ENCODE measurements at places on chromosomes 7 and 10.

DNA sequence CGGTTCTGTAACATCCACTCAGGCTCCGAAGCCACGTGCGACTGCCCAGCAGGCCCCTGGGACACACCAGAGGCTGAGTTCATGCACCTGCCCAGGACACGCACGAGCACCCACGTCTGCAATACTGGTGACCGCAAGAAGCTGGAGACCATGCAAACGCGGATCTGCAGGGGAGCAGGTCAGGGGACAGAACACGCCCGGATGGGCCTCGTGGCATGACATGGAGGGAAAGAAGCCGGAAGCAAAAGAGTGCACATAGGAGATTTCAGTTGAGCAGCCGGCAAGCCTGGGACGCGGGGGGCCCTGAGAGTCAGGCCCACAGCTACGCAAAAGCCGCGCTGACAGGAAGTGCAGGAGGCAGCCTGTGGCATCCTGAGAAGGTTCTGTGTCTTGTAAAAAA is 73.7 kb downstream of the FOXL3 start:
- no peak for DNase-seq

- DNase-seq: no peak
Observed at GRCh38 chr7:54782829-54783228, 23.8 kb upstream of the SEC61G start.

DNA sequence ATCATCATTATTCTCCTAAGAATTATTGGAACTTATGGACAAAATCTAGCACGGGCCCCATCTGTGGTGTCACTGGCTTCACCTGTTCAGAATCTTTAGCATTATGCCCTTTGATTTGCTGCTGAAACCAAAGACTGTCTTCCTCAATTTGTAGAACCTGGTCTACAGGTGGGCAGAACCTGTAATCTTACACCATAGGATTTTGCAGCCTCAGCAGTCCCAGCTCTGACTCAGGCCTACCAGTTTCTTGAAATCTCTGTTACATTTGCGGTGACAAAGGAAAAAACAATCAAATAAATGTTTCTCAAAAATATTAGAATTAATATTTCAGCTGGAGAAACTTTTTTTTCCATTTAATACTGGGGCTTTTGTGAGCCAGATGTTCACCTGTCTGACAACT is 86.1 kb downstream of the EPDR1 start:
- DNase-seq: no peak

GRCh38 chr7:96320442-96320841 is 1.5 kb downstream of the SLC25A13 start:
- no peak for DNase-seq

- DNase-seq: no peak
Observed at GRCh38 chr7:1245524-1246050, 12.9 kb downstream of the UNCX start.

- no peak for DNase-seq
Observed at GRCh38 chr10:72285972-72286521, 12.3 kb downstream of the DDIT4 start.

DNA sequence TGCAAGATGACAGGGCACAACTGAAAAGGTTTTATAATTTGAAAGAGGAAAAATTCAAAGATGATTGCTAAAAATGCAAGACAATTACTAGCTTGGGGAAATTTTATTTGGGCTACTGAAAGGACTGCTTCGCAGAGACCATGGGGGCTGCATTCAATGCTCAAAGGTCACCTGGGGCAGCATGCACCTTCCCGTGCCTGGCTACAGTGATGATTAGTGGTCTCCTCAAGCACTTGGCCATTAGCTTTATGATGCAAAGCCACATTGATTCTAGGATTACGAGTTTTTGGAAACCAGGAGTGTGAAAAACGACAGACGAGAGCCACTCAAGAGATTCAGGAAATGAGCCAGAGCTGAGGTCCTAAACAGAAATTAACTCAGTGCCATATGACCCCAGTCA is 764.6 kb downstream of the PHTF2 start:
- no peak for DNase-seq

- DNase-seq: no peak
Observed at GRCh38 chr7:107700570-107700969, 39.9 kb downstream of the SLC26A4 start.

GRCh38 chr10:63917363-63917762 is 396.2 kb downstream of the REEP3 start:
- DNase-seq: no peak

DNA sequence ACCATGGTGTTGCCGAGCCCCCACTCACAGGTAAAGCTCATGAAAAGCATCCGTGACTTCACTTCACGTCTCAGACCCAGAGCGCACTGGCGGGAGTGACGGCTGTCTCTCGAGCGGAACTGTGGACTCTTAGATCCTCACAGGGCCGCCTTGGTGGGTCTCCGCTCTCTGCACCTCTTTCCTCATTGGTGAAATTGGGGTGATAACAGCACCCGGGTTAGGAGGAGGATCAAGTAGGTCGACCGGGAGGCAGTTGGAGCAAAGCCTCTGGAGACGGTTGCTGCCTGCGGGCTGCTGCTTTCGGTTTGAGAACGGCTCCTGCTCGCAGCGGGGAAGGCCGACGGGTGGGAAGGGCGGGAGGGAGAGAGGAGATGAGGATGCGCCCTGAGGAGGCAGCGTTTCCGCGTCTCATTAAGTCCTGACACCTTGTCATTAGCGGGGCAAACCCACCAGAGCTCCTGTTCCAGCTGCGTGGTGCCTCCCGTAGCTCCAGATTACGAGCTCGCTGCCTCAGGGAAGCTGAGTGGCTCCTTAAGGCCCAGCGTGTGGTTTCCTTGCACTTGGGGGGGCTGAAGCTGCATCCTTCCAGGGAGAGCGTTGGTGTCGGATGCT is 51.9 kb upstream of the CFAP46 start:
- no peak for DNase-seq

GRCh38 chr10:31102421-31102820 is 70.8 kb upstream of the ZNF438 start:
- no peak for DNase-seq

DNA sequence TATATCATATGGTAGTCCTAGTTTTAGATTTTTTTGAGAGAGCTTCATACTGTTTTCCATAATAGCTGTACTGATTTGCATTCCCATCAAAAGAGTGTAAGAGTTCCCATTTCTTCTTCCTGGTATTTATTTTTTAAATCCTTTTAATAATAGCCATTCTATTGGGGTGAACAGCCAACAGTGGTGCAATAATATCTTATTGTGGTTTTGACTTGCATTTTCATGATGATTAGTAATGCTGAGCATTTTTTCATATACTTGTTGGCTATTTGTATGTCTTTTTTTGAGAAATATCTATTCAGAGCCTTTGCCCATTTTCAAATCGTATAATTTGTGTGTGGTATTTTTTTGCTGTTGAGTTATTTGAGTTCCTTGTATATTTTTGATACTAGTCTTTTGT is 167.4 kb downstream of the FZD1 start:
- no peak for DNase-seq

GRCh38 chr7:32039000-32039756 is 31.0 kb downstream of the PDE1C start:
- DNase-seq: no peak

DNA sequence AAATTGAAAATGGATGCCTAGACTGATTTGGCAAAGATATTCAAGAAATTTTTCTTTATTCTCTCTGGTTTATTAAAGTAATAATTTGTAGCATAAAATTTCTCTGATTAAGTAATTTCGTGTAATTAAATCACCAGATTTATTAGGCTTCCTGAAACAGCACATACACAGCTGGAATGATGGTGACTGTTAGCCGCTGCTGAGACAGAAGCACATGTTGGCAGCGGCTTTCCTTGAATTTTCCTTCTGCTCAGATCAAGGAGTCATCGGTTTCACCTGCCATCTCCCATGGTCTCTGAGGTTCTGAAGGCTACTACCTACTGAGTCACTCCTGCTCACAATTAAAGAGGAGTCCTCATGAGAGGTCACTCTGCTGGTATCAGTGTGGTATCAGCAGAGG is 101.5 kb downstream of the GFRA1 start:
- no peak for DNase-seq

DNA sequence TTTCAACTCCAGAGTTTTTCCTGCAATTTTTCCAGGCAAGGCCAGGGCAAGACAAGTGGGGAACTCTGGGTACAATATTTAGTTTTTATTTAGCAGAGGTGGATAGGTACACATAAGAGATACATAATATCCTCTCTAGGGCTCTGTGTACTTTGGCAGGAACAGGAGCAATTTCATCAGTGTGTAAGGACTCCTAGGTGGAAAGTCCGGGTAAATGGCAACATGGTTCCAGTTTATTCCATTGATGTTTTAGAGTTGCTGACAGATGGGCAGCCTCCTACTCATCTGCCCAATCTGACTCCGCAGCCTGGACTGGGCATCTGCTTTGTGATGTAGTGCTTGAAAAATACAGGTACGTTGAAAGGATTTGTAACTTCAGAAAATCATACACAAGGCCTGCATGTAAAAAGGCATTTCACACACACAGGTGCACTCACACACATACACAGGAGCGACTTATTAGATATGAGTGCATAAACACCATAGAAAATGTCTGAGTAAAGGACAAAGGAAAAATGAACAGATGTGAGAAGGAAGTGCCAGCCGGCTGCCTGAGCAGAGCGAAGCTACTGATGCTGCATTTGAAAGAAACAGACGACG is 5.7 kb downstream of the PON1 start:
- DNase-seq: no peak

DNA sequence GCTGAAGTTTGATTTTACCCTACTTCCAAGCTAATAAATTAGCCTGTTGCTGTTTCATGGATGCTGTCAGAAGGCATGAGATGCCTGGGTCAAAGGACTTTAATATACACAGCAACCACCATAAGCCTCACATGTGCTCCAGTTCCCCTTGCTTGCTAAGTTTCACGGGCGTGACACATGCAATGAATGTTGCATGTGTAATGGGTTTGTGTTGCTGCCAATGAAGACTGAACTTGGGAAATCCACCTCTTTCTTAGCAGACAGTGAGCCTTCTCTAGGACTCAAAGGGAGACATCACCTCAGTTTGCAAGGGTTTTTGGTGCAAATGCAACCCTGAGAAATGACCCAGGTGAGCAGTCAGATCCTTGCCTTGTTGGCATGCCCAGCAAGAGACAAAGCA is 505.5 kb upstream of the PODXL start:
- DNase-seq: no peak

GRCh38 chr10:110208614-110209453 is 1.4 kb downstream of the MXI1 start:
- no peak for DNase-seq

- DNase-seq: no peak
Observed at GRCh38 chr10:93622942-93623341, 10.6 kb downstream of the PDE6C start.

DNA sequence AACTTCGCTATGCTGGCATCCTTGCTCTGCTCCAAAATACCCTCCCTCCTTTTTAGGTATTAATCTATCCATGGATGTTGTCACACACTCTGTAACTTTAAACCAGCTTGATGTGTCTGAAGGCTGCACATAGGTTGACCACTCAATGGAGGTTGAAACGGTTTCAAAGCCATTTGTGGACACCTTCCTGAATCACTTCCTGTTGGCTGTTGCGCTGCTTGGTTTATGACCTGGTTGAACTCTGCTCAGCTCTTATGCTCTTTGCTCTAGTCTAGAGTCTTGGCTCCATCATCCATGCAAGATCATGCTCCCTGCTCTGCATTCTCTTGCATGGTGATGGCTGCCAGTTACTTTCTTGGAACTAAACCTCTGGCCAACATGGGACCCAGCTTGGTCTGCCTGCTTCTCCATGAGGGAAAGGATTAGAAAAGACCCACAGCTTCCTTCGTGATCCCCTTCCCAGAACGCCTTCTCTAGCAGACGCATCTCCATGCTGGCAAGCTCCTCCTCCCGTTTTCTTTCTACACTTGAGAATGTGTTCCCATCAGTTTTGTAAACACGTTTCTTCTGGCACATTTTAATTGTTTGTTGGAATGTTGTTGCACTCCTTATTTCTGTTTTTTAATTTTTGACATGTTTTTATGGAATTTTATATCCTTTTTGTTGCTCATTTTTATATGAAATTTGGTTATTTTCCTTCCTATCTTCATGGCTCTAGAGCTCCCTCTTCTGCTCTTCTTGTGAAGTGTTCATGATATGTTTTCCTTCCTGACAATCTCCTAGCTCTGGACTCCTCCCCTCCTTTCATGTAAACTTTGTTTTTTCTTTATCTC is 149.8 kb downstream of the XPNPEP1 start:
- DNase-seq: no peak

DNA sequence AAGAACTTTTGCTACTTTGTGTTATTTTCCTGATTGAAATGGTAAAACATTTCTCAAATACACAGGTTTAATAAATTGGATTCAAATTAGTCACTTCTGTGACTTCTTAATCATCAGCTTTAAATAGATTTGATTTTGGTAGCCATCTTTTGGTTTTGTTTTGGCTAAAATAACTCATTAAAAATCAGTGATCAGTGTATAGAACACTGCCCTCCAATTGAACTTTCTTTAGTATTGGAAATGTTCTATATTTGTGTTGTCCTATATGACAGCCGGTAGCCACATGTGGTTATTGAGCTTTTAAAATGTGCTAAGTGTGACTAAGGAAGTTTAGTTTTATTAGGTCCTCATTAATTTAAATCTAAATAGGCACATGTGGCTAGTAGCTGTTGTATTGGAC is 50.4 kb downstream of the GLCCI1 start:
- DNase-seq: no peak

DNA sequence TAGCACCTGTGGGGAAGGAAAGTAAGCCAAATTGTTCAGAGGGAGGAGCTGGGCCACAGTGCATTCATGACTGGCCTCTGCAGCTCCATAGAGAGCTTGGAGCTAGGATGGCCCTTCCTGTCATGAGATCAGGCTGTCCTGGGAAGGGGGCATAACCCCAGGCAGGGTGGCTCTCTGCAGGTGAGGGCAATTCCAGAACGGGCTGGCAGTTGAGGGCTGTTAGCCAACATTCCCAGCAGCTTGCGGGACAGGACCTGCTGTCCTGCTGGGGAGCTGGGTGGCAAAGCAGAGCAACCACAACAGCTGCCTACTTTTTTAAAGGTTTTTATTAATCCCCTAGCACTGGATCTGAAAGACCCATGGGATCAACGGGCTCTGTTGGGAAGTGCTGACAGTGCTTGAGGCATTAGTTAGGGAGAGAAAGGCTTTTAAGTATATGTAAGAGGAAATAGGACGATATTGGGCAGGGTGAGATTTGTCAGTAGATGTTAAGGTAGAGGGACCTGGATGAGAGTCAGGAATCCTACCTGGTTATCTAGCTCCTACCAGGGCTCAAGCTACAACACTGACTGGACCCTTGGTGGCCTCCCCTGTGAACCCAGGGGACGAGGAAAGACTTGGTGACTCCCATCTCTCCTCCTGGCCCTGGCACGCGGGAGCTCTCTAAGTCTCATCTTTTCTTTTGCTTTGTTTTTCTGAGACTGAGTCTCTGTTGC is 77.8 kb downstream of the NAMPT start:
- no peak for DNase-seq

Data from activated CD8-positive, alpha-beta memory T cell treated with anti-CD3 and anti-CD28 coated beads for 1 hour (primary cell).